Fibroblast of the aortic adventitia (primary cell): ENCODE measurements at places on chromosomes 2 and 18. TPM values are rescaled to one million over a fixed set of nuclear protein-coding genes. Genes with fewer than 3 reads are reported as not detected.

DNA sequence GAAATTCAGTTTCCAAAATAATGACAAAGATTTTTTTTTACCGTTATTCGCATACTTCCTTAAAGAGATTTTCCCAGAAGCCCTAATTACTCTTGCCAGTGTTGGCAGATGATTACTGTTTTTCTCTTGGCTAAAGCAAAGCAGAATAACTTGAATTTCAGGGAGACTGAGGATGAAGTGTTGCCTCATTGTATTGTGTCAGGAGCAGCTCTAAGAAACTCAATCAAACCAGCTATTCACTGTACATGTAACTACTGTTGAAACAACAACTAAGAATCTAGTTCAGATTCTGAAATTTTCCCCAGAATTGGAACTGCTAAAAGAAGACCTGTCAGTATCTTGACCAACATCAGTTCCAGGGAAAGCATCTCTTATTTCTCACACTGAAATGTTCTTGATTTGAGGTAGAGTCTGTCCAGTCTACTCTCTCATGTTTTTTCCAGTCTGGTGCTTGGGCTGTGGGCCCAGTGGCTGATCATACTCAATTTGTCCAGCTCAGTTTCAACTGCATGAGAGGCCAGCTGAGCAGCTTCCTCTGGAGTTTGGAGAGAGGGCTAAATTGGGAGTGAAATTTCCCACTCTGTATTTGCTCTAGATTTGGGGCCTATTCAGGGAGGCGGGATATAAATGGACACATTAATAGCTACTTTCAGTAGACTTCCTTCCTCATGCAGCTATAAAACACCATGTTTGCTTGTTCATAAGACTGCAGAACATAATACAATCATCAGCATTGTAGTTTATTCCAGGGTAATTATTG is 78.5 kb downstream of the PPP1R1C start:
- DNase-seq = peak; percentile 47

GRCh38 chr2:19769513-19769912 is 132.3 kb downstream of the TTC32 start:
- DNase-seq = peak; percentile 37

GRCh38 chr2:175624785-175625184 is 377.3 kb downstream of the LNPK start:
- DNase-seq = no peak

Gene UGT1A10
- total RNA-seq = 0.41 TPM in 1 of 2 replicates, not detected in the other

- DNase-seq = no peak
Measured at GRCh38 chr2:226474131-226474530, 325.5 kb downstream of the IRS1 start.

DNA sequence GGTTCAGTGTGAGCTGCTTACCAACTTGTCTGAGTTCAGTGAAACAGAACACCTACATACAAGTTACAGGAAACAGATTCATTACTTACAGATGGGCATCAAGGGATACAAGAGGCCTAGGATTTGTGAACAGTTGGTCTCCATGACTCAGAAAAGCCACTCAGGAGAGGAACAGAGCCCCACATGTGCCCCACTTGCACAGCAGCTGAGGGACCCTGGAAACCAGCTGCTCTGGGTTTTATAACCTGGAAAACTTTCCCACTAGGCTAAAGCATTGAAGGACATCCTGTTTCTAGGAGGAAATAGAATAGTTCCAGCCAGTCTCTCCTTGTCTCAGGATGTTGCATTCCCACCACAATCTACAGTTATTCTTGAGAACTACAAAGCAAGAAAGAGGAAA is 530.0 kb downstream of the ZNF804A start:
- no peak for DNase-seq

GRCh38 chr18:45510656-45511055 is 104.6 kb upstream of the SLC14A2 start:
- DNase-seq = no peak

GRCh38 chr18:50906843-50907242 is 27.9 kb downstream of the ME2 start:
- no peak for DNase-seq

GRCh38 chr18:44599412-44599811 is 81.3 kb upstream of the SETBP1 start:
- DNase-seq = peak; percentile 79

DNA sequence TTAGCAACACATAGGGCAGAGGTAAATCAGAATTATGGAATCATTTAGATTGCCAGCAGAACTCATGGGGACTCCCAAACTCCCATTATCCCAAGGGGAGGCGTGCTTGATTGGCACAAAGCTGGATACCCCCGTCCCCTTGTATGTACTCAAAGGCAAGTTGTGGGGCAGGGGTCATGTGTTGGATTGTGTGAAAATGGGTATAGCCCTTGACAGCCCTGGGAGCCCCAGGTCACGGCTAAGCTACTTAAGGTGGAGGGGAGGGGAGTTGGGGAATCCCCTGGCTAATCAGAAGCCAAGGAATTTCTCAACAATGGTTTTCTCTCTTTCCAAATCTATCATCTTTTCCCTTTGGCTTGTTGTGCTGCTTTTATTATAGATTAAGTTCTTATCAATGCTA is 32.7 kb downstream of the CLIP4 start:
- no peak for DNase-seq
